Natural killer cell treated with Interleukin-12 subunit alpha and Interleukin-12 subunit beta and Interleukin-15 and Interleukin-18, amount 100 ng/mL, for 72 hours (primary cell): ENCODE measurements at places on chromosomes 7 and 10. TPM values are rescaled to one million over a fixed set of nuclear protein-coding genes. Genes with fewer than 3 reads are reported as not detected.

SLC16A12 gene
- total RNA-seq, result not detected

DNA sequence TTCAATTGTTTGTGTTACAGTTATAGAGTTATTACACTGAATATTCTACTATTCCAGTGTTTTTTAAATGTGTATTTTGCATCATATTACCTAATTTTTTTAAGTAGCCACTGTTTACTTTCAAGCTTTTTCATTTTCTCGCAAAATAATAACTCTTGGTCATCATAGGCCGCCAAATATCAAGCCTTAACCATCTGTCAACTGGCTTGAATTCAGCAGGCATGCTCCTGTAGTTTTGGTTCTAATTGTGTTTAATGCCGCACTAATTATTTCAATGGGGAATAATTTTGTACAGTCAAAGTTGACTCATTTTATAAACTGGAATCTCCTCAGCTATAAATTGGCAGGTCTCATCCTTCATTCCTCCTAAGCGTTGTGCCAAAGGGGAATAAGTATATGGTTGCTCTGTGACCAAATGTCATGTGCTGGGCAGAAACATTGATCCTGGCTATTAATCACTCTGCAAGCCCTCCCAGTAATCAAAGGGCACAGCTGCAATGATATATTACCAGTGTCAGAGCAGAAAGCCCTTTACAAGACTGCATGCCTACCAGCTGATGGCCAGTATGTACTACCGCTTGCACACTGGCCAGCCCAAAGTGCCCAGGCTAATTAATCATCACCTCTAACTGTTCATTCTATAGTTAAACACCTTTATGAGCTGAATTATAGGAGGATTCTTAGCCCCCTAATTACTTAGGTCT lies 74.8 kb downstream of the SKAP2 start:
- no peaks in the 10 kb centered on the region for H3K4me1 ChIP-seq
- no peak for DNase-seq
- no peak overlapping the region for H3K4me3 ChIP-seq

- DNase-seq, result no peak
- H3K4me1 ChIP-seq, result peaks cover 3% of the 10 kb centered on the region
- H3K27ac ChIP-seq, result no peak overlapping the region
- no peak overlapping the region for H3K4me3 ChIP-seq
- H3K27me3 ChIP-seq, result no peaks in the 10 kb centered on the region
These were observed 150.8 kb downstream of the HERPUD2 start for GRCh38 chr7:35544028-35544742.

DNA sequence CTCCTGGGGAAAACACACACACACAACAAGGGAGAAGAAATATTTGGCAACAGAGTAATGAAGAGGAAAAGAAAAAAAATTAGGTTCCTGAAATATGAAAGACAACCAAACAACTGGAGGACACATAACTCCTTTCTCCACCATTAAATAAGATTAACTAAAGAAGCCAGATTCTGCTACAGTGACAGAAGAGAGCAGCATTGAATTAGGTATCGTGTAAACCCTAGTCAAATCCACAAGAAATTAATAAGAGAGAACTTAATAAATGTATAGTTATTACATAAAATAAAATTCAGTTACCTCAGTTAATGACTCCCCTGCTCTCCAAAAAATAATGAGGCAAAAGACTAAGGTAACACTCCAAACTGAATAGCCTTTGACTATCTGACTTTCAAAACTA lies 306.7 kb downstream of the CRPPA start:
- DNase-seq, result no peak
- no peaks in the 10 kb centered on the region for H3K27me3 ChIP-seq
- no peak overlapping the region for H3K4me3 ChIP-seq
- H3K27ac ChIP-seq, result no peak overlapping the region
- peaks cover 9% of the 10 kb centered on the region for H3K36me3 ChIP-seq

ETV1 gene
- total RNA-seq, result 1.8 TPM
